ENCODE measurements at places on chromosomes 11 and 22.

DNA sequence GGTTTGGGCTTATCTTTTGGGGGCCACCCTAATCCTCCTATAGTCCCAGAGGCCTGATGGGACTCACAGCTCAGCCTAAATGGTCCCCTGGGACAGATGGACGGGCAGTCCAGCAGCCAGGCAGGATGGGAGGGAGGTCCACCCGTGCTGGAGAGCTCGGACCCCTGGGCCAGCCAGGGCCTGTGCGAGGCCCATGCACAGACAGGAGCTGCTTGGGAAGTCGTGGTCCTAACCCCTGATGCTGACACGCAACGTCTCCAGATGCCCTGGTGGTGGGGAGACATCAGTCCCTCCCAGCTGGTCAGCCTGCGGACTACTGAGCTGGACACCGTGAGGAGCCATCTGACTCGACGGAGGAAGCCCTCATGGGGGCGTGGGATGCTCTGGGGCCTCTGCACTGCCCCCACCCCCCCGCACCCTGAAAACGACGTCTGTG lies 31.2 kb upstream of the MUC5AC start:
- DNase-seq: no peak

- DNase-seq: no peak
These were observed 20.8 kb downstream of the KCNA4 start for GRCh38 chr11:29996016-29996415.

DNA sequence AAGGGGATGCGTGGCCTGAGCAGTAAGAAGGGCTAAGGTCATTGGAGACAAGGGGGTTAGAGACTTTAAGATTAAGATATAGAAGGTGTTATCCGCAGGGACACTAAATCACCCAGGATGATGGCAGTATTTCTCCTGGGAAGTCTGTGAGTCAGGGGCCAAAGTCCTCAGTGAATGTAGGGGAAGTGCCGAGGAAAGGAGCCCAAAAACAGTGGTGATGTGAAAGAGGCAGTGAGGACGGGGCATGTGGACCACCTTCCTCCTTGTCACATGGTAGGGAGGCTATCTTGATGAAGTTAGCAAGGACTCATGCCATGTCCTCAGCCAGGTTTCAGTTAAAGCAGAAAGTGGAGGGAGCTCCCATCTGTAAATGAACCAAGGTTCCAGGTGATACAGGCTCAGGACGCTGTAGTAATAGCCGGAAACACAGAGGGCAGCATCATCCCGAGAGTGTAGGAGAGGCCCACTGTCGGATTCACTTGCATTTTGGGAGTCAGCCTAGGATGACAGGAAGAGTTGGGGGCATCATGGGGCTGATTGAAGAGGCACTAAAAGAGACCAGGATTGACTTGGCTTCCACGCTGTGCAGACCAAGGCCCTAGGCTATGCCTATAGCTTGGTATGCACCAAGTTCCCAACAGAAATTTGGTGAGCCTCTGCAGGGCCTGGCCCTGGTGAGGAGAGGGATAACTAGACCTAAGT lies 33.5 kb downstream of the WEE1 start:
- DNase-seq: no peak

DNA sequence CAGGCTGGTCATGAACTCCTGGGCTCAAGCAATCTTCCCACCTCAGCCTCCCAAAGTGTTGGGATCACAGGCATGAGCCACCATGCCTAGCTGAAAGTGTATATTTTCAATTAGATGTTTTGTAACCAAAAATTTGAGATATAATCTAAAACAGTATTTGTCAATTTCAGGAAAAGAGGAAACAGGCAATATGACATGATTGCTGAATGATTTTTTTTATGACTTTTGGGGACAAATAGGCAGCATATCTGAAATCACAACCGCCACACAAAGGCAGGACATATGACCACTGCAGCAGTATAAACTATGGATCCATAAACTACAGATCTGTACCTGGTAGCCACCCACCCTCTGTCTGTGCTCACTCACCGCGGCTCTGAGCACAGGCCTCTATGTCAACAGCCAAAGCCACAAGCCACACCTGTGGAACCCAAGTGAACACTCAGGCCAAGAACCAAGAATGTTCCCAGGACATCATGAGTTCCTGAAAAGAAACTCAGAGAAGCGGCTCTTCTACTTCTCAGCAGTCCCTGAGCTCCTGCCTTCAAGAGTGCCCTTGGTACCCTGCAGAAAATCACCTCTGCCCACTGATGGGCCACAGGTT lies 22.5 kb downstream of the PISD start:
- DNase-seq: no peak
